T-helper 2 cell treated with Interferon-gamma antibody and Interleukin-4, amounts not matched to agents 5 μg/mL and 100 μg/mL, for 36 hours (primary cell): ENCODE measurements at places on chromosomes 1 and 21.

DNA sequence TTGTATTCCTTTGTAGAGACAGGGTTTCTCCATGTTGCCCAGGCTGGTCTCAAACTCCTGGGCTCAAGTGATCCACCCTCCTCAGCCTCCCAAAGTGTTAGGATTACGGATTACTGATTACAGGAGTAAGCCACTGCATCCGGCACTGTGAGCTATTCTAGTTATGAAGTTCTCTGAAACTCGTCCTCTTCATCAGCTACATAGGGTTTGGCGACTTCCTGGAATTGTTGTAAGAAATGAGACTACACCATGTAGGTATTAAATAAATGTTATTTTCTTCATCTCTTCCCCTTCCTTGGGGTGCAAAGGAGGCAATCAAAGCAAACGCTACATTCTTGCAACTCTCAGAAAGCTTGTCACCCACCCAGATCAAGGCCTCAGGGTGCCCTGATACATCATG, 131.2 kb upstream of the TIAM1 start:
- peaks cover 12% of the 10 kb centered on the region for H3K27me3 ChIP-seq
- DNase-seq, result no peak
- H3K4me3 ChIP-seq, result no peak overlapping the region
- H3K4me1 ChIP-seq, result no peaks in the 10 kb centered on the region
- H3K27ac ChIP-seq, result no peak overlapping the region

DNA sequence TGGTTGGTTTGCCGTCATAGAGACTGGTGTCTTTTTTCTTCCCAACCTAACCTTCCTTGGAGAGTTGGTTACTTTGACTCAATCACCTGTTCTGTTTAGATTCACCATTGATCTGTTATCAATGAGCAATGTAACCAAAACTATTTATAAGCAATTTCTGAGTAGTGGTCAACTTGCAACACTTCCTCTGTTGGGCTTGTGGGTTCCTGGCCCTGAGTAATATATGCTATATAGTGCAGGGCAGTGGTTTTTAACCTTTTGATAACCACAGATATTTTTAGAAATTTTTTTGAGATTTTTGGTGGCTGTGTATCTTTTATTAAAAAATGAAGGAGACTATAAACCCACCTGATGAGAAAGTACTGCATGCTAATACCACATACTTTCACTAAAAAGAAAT, 9.4 kb upstream of the XCL1 start:
- no peak for DNase-seq
- H3K4me1 ChIP-seq, result peaks cover 5% of the 10 kb centered on the region
- H3K4me3 ChIP-seq, result no peak overlapping the region
- peaks cover 17% of the 10 kb centered on the region for H3K27me3 ChIP-seq
- H3K36me3 ChIP-seq, result peaks cover 3% of the 10 kb centered on the region

- peak overlapping the region; percentile 94 for H3K4me3 ChIP-seq
- H3K4me1 ChIP-seq, result peaks cover 45% of the 10 kb centered on the region
- peak overlapping the region; percentile 83 for H3K27ac ChIP-seq
- no peaks in the 10 kb centered on the region for H3K27me3 ChIP-seq
- peaks cover 52% of the 10 kb centered on the region for H3K36me3 ChIP-seq
These were observed 1.2 kb downstream of the RUNX3 start for GRCh38 chr1:24928689-24929397.

DNA sequence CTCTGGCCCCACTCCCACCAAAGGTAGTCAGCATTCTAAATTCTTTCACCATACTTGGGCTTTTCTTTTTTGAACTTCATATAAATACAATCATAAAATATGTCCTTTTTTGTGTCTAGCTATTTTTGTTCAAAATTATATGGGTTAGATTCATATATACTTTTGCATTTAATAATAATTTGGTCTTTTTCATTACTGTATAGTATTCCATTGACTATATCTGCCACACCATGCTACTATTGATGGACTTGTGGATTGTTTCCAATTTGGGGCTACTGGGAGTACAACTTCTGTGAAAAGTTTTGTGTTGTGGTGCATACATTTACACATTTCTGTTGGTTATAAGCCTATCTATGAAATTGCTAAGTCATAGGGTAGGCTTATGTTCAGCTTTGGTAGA, 85.7 kb downstream of the GLUL start:
- H3K36me3 ChIP-seq, result no peaks in the 10 kb centered on the region
- no peak for DNase-seq
- no peak overlapping the region for H3K27ac ChIP-seq

DNA sequence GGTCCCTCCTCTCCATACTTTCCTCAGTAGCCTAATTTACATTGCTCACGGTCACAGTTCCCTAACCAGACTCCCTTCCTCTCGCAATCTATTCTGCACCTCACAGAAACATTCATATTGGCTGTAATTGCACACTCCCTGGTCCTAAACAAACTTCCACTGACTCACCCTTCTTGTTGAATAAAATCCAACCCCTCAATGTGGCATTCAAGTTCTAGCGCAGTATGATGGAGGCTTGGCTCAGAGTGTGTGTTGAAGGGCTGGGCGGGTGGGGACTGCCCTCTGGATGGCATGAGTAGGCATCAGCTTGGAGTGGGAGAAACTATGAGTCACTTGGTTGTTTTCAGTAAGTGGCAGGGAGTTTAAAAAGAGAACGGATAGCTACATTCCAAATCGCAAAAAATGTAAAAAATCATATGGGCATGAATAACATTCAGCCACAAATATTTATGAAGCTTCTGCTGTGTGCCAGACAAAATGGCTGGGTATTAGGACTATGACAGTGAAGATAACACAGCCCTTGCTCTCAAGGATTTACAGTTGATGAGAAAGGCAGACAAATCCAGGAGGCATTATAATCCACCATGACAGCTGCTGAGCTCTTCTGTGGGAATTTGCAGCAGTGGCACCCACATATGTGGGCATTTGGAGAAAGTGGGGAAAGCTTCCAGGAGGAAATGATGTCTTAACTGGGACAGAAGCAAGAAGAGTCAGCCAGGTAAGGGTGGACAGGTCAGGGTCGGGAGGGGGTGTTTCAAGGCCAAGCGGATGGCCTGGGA, 42.2 kb upstream of the LYST start:
- no peaks in the 10 kb centered on the region for H3K36me3 ChIP-seq
- peaks cover 11% of the 10 kb centered on the region for H3K4me1 ChIP-seq
- H3K27me3 ChIP-seq, result no peaks in the 10 kb centered on the region
